ENCODE measurements at places on chromosomes 4 and X.

DNA sequence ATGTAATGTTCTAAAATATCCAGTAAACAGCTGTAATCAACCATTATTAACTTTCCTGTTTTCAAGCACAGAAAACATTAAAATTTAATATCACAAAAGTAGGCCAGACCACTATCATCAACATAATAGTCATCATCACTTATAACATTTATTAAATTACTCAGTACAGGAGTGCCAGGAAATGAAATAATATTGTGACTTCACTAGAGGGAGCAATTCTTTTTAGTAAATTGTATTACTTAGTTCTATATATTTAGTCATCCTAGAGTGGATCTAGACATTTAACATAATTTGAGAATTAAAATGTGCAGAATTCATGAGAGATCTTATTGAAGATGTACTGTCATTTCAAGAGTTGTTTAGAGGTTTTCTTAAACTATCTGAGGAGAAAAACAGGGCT is 33.6 kb downstream of the PITX2 start:
- no peak for DNase-seq

GRCh38 chr4:120821977-120822376 is 100.5 kb downstream of the PRDM5 start:
- DNase-seq = no peak

DNA sequence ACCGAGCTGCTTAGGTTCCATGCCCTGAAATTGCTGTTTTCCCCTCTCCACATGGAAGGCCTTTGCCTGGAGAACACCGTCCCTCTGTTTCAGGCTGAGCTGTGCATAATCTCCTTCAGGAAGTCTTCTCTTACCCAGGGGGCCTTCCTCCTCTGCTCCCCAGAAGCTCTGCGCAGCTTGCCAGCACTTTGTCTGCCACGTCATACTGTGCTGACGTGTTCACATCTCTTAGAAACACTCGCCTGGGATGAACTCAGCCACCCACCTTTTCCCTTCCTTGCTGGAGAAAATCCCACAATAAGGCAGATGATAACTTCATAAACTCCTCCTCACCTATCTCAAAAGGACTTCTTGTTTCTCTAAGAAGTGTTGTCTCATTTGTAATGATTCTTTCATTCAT is 110.7 kb downstream of the ARHGAP10 start:
- DNase-seq = no peak

GRCh38 chr4:824461-825062 is 1.4 kb downstream of the CPLX1 start:
- no peak for DNase-seq

DNA sequence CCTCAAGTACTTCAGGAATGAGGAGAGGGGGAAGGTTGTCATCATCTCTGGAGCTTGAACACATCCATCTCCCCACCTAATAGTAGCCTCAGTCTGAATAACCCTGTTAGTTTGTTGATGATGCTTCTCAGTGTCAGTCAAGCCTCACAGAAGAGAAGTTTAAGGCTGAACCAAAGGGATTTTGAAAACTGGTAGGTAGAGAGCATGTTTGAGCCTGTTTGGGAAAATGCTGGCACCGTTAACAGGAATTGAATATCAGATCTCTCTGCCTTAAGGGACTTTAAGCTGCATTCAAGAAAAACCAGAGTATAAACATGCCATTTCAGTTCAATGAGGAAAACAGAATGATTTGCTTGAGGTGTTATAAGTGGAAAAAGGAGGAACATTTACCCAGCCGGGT is 73.1 kb downstream of the MAPK10 start:
- DNase-seq = no peak

- no peak for DNase-seq
Observed at GRCh38 chrX:10370976-10371375, 214.2 kb downstream of the CLCN4 start.

GRCh38 chr4:13212936-13213335 is 271.2 kb downstream of the RAB28 start:
- no peak for DNase-seq

DNA sequence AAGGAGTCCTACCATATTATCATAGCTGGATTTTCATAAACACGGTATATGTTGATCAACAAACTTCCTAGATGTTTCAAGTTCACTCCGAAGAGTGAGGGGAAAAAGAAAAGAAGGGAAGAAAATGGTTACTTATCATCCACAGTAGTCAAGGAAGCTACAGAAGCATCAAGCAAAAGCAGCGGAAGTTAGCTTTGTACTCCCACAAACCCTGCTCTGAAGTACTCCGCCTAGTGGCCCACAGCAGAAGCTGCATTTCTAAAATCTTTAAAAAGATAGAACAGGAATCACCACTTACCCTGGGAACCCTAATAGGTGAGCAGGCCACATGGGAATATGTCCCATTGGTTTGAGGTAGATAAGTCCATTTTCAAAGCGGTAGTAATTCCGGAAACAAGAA is 28.5 kb upstream of the FRG1 start:
- DNase-seq = no peak

DNA sequence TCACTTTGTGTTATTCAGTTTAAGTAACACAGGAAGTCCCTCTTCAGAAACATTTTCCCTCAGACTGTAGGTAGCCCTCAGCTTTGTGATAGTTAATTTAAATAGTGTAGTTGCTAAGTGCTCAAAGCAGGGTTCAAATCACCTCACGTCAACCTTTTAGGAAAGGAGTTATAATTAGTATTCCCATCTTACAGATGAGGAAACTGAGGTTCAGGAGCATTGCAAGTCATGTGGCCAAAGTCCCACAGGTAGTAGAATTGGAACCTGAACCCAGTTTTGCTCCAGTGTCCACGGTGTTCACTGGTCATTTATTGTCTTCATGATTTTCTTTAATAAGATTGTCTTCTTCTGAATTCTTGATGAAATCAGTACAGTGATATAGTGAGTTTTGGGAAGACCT is 4.3 kb upstream of the DCHS2 start:
- DNase-seq = no peak

- DNase-seq = no peak
Observed at GRCh38 chr4:1323635-1324442, 23.2 kb upstream of the UVSSA start.

GRCh38 chr4:83889802-83890201 is 353.9 kb downstream of the GPAT3 start:
- DNase-seq = no peak

DNA sequence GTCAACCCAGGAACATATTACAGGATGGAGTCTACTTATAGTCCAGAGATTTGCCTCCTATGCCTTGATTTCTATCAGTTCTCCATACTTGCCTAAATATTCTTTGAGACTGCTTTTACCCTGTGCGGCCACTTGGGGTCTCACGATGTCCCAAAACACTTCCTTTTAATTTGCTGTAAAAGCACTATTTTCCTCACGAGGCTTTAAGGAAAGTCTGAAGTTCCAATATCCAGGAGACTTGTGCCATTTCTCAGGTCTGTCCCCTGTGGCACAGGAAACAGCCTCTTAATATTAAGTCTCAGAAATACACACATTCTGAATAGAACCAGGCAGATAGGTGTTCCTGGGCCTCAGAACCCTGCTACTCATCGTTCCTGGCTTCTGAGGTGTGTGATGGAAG is 142.9 kb downstream of the TMEM164 start:
- no peak for DNase-seq

DNA sequence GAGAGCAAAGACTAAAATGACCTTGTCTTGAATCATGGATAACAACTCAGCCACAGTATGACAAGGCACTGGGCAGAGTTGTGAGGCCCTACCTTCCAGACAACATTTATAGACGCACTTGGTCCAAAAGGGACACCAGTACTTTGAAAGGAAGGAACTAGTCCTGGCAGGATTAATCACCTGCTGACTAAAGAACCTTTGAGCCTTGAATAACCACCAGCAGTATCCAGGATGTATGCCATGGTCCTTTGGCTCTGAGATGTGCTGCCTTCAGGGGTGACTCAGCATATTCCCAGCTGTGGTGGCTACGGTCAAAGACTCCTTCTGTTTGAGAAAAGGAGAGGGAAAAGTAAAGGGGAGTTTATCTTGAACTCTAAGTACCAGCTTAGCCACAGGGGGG is 118.1 kb upstream of the PRR32 start:
- no peak for DNase-seq

- no peak for DNase-seq
Observed at GRCh38 chr4:148857239-148857972, 415.2 kb upstream of the NR3C2 start.

DNA sequence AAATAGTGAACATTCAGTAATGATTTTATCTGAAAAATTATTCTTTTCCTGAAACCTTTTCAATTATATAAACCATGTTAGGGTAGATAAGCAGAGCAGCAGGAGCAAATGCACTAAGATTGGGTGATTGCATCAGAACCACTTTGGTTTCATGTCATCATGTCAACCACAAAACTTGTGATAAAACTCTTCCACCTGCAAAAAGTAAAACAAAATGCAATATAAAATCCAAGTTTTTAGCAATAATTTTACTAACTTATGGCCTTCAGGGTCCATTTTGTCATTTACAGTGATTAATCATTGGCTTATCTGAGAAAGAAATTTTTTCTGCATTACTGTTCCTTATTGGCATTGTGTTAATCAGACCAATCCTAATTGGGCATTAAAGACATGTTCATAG is 42.4 kb downstream of the NHS start:
- no peak for DNase-seq

DNA sequence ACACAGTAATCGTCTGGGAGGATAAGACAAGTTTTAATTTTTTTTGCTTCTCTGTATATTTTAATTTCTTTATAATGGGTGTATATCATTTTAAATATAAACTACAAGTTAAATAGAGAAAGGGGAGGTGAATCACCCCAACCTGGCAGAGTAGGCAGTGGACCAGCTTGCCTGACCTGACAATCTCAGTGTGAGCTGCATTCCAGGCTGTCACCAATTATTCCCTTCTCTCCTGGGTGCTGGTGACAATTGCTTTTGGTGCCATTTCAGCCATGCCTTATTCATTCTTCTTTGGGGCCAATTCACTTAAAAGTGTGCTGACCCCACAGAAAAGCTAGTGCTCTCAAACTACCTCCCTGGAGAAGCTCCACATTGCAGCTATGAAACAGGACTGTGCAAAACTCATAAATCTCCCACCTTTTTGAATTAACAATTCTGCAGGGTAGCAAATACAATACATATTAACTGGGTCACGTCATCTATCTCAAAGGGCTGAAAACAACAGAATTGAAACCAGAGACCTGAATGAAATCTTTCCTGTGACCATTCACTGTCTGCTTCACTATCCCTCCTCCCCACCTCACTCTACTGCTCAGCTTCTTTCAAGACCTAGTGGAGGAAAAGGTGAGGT is 359.0 kb downstream of the HS3ST1 start:
- no peak for DNase-seq

GRCh38 chrX:16834806-16835205 is 35.4 kb downstream of the RBBP7 start:
- DNase-seq = no peak

DNA sequence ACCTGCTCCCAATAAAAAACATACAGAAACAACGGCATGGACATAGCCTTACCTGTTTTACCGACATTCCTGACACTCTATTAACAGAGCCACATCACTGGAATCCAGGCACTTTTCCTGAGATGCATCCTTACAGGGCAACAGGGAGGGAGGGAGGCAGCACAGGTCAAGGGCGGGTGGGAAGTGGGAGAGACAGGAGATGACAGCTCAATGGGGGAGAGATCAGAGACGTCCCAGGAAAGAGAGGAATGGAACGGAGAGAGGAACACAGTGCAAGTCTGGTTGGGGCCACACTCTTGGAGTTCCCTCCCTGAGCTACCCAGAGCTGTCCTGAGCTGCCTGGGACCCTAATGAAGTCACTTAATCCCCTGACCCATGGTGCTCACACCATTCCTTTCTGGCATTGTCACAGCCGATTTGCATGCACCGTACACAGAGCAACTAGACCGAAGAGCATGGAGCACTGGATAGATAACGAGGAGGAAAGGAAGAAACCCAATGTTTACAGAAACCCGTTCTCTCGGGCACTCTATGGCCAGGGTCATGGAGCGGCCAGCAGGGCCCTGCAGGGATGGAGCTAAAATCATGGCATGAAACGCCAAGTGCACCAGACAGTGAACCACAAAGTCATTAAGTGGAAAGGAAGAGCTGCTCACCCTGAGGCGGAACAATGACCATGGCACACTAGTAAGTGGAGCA is 93.1 kb downstream of the NSUN7 start:
- no peak for DNase-seq

DNA sequence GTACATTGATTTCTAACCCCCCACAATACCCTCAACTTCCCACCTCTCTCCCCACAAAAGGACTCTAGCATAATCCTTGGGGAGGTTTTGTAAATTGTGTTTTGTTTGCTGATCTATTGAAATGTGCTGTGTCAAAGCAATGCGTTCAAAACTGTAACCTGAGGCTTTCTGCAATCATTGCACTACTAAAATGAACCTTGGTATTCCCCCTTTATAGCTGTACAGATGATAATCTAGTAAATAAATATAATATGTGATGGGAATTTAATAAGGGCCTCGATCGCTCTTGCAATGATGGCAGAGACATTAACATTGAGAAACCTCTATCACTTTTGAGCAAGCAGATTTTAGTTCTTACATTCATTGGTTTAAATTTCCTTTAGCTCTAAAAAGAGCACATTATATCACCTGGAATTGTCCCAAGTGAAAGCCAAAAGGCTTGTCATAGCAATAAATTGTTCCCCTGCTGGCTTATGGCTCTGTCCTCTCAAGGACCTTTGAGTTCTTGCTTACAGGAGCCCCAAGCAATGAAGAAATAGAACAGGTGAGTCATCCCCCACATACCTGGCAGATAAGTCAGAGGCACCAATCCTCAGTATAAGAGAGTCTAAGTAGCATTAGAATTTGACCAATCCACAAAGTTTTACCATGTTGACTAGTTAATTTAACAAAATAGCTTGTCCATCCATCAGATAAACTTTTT is 18.4 kb upstream of the ACE2 start:
- no peak for DNase-seq

DNA sequence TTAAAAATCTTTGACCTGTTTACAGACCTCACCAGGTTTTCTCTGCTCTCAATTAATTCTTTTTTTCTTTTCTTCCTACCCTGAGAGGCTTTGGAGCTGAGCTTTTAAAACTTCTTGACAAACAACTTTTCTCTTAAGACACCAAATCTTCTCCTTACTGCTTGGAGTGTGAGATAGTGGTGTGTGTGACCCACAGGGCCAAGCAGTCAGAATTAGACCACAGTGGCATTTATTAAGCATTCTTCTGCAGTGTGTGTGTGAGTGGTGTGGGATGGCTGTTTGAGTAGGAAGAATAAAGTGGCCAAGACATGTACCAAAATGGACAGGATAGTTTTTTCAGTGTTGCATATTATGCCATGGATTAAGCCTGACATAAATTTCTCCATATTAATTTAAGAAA is 665.1 kb downstream of the RAPGEF2 start:
- no peak for DNase-seq

- no peak for DNase-seq
Observed at GRCh38 chr4:16088601-16089000, 4.8 kb upstream of the PROM1 start.

DNA sequence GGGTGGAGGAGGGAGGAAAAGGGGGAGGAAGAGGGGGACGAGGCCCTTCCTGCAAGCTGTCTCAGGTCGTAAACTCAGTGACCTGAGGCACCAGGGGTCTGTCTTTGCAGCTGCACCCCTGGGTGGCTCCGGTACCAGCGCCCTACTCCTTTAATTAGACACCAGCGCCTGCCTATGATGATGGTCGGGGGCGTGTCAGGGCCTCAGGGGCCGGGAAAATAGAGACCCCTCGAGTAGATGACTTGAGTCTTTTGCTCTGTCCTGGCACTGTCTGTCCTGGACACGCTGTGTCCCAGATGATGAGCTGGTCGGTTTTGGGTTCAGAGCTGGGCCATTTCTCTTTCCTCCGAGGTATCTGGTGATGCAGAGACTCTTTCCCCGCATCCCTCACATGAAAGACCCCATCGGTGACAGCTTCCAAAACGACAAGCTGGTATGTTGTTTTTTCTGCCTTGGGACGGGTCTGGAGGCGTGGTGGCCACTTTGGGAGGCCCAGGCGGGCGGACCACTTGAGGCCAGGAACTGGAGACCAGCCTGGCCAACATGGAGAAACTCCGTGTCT is 11.2 kb downstream of the SLC25A6 start:
- no peak for DNase-seq
